CD4-positive, alpha-beta T cell (primary cell): ENCODE measurements at places on chromosomes 16 and 17.

GRCh38 chr17:3846437-3847164 is 555 bp upstream of the NCBP3 start:
- H3K36me3 ChIP-seq = peaks cover 6% of the 10 kb centered on the region
- no peaks in the 10 kb centered on the region for H3K27me3 ChIP-seq
- peaks cover 30% of the 10 kb centered on the region for H3K4me1 ChIP-seq
- no peak overlapping the region for H3K4me3 ChIP-seq

- DNase-seq = peak; percentile 80
- H3K36me3 ChIP-seq = no peaks in the 10 kb centered on the region
- peak within 1 kb of the TSS; percentile 41 for H3K27ac ChIP-seq
- H3K4me1 ChIP-seq = peaks cover 11% of the 10 kb centered on the region
- peak within 1 kb of the TSS; percentile 54 for H3K4me3 ChIP-seq
- H3K27me3 ChIP-seq = no peaks in the 10 kb centered on the region
These were observed at the start of gene MYO1D for GRCh38 chr17:32876417-32877163. Gene MYO1D, minus strand, starts transcription at chr17:32877124. Its CDS starts 252 bp downstream, at chr17:32876872.

GRCh38 chr17:356671-357434 is 4.2 kb upstream of the RPH3AL start:
- H3K36me3 ChIP-seq = no peaks in the 10 kb centered on the region
- H3K27ac ChIP-seq = no peak overlapping the region
- no peak for DNase-seq
- no peaks in the 10 kb centered on the region for H3K4me1 ChIP-seq
- H3K27me3 ChIP-seq = no peaks in the 10 kb centered on the region
- H3K4me3 ChIP-seq = no peak overlapping the region

DNA sequence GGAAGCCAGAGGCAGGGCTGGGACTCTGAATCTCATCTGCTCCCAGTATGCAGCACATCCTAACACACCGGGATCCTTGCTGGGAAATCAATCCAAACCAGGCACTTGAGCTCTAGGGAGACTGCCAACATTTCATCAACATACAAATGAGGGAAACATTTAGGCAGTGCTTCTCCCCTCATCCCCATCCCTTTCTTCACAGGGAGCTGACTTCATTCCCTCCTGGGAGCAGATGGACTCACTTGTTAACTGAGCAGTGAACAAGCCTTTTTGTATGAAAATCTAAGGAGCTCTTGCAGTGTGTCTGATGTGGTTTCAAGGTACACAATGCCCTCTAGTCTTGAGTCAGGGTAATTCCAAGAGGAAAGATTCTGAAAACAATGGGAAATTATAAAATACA is 96.3 kb downstream of the TMEM114 start:
- no peaks in the 10 kb centered on the region for H3K4me1 ChIP-seq
- no peaks in the 10 kb centered on the region for H3K27me3 ChIP-seq
- no peak overlapping the region for H3K27ac ChIP-seq
- no peak for DNase-seq
- no peak overlapping the region for H3K4me3 ChIP-seq

- DNase-seq = no peak
- no peaks in the 10 kb centered on the region for H3K4me1 ChIP-seq
- H3K4me3 ChIP-seq = no peak overlapping the region
- no peaks in the 10 kb centered on the region for H3K27me3 ChIP-seq
- no peak overlapping the region for H3K27ac ChIP-seq
These were observed 51.9 kb downstream of the ZZEF1 start for GRCh38 chr17:4090898-4091297.

- DNase-seq = no peak
- no peaks in the 10 kb centered on the region for H3K27me3 ChIP-seq
- no peak overlapping the region for H3K27ac ChIP-seq
- H3K4me1 ChIP-seq = no peaks in the 10 kb centered on the region
- H3K4me3 ChIP-seq = no peak overlapping the region
These were observed 132.3 kb downstream of the BANP start for GRCh38 chr16:88083582-88083981.

GRCh38 chr16:85514598-85515318 is 98.4 kb upstream of the GSE1 start:
- H3K36me3 ChIP-seq = no peaks in the 10 kb centered on the region
- no peaks in the 10 kb centered on the region for H3K27me3 ChIP-seq
- DNase-seq = no peak
- no peak overlapping the region for H3K27ac ChIP-seq

- no peaks in the 10 kb centered on the region for H3K27me3 ChIP-seq
- no peaks in the 10 kb centered on the region for H3K36me3 ChIP-seq
- H3K4me3 ChIP-seq = no peak overlapping the region
- DNase-seq = no peak
- H3K27ac ChIP-seq = no peak overlapping the region
These were observed 33.0 kb upstream of the TMC5 start for GRCh38 chr16:19384656-19385055.
